ENCODE measurements at places on chromosomes 2 and 18. TPM values are rescaled to one million over a fixed set of nuclear protein-coding genes. Genes with fewer than 3 reads are reported as not detected.

DNA sequence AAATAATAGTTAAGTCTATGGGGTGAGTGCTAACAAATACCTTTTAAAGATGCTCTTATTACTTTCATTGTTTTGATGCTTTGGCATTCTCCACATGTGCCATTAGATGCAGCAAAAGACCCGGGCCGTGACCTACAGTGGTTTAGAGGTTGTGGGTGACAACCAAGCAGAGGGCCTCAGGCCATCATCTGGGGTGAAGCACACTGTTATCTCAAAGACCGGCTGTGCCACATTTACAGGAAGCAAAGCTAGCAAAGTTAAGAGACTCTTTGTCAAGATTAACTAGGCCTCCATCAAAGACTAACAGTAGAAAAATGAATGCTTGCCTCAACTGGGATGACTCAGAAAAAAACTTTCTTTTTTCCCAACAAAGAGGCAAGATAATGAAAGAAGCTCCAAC lies 695.3 kb downstream of the SATB2 start:
- DNase-seq: no peak

DNA sequence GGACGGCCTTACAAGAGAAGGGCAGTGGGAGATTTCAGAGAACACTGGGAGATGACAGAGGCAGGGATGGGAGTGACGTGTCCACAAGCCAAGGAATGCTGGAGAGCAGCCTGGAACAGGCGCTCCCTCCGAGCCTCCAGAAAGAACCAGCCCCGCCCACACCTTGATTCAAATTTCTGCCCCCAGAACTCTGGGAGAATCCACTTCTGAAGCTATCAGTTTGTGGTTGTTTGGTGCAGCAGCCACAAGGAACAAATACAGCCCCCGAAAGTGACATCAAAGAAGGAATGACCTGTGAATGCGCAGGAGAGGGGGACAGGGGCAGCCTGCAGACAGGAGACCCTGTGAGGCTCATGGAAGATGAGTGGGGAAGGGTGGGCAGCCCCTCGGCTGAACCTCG lies 67.3 kb downstream of the TWIST2 start:
- peak; percentile 48 for DNase-seq

DNA sequence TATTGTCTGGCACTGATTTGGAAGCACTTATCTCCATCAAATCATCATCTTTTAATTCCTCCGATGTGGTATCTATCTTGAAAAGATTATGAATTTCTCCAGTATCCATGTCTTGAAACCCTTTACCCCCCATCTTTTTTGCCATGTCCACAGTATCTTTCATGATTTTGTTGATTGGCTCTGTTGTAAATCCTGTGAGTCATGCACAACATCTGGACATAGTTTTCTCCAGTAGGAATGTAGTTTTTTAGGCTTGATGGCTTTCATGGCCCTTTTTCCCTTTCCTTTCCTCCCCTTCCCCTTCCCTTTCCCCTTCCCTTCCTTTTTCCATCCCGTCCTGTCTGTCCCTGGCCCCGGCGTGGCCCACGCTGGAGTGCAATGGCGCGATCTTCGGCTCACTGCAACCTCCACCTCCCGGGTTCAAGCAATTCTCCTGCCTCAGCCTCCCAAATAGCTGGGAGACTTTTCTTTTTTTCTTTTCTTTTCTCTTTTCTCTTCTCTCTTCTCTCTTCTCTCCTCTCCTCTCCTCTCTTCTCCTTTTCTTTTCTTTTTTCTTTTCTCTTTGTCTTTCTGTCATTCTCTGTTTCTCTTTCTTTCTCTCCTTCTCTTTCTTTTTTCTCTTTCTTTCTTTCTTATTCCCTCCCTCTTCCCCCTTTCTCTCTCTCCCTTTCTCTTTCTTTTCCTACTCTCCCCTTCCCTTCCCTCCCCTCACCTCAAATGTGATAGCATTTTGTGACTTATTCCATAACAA lies 18.4 kb upstream of the ZNF638 start:
- no peak for DNase-seq

DNA sequence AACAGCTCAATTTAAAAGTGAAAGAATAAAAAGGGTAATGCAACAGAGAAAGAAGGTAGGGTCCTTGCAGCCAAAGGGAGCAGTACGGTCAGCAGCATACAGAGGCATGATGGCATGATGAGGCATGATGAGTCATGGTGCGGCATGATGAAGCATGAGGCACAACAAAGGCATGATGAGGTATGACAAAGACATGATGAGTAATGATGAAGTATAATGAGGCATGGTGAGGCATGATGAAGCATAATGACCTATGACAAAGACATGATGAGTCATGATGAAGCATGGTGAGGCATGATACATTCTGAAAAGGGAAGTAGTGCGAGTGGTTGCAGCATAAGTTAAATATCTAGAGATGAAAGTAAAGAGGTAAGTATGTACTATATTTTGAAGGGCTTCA lies 673.2 kb downstream of the TMEM182 start:
- no peak for DNase-seq

GPR39 gene
- total RNA-seq: 0.66 TPM

GRCh38 chr18:43934781-43935471 lies 657.6 kb upstream of the SYT4 start:
- no peak for DNase-seq

- DNase-seq: no peak
These were observed 223.9 kb downstream of the CDCA7 start for GRCh38 chr2:173578404-173579107.

GRCh38 chr2:98483257-98483861 lies 38.7 kb downstream of the INPP4A start:
- DNase-seq: peak; percentile 36

- DNase-seq: peak; percentile 71
These were observed 118.0 kb upstream of the MSTN start for GRCh38 chr2:190180313-190181122.

DNA sequence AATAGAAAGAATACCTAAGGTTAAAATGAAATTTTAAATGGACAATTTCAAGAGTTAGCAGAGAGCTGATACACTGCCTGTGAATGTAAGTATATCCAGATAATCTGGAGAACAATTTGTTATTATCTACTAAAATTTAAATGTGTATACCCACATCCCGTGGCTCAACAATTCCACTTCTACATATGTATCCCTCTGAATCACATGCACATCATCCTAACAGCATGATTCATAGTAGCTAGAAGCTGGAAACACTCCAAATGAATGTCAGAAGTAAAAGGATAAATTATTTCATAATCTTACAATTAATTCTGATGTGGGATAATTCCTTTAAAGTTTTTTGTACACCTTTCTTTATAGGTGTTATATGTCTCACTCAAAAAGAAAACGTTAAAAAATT lies 87.9 kb downstream of the CNTNAP5 start:
- DNase-seq: no peak

GRCh38 chr2:62426154-62426912 lies 79.7 kb downstream of the TMEM17 start:
- no peak for DNase-seq

DNA sequence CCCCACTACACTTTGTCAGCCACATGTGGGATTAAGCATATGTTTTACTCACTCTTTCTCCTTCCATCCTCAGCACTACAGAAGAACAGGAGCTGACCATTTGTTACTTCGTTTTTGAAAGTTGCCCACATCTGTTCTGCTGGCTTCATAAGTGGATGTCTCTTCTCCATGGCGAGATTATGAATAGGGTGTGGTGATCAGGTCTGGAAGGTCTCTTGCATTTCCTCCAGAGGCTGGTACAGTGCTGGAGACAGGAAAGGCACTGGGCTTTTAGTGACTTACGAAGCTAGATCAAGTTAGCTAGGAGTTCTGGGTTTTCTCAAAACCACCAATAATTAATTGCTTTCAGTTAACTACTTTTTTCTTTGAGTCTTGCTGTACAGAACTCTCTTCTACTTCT lies 136.5 kb downstream of the AQP4 start:
- no peak for DNase-seq

DNA sequence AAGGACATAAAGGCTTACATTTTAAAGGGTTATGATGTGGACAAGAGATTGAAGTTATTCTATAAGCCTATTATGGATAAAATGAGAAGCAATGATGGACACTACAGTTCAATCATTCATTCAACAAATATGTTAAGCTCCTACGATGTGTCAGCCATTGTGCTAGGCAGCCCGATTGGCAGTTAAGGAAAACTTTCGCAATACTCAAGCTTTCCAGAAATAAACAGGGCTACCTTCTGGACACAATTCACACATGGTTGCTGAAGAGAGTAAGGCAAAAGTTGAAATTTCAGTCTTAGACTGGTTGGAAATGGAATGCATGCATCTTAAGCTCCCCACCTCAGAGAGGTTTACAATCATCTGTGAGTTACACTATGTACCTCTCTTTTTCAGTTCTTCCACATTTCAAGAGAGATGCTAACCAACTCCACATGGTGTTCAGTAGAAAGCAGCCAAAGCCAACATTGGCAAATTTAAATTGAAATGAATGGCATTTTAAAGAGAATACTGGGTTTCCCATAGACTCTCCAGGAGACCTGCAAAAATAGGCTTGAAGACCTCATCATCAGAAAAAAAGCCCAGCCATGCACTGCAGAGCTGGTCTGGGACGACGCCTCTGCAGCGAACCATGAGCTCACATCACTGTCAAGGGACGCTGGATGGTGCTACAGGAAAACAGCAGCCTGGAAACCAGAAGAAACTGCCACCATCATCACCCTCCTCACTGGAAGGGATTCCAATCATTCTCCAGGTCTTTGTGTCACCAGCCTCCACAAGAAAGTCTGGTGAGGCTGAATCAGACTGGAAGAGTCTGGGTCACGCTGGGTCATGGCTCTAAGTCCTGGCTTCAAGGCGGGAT lies 276.3 kb downstream of the AFF3 start:
- no peak for DNase-seq

DNA sequence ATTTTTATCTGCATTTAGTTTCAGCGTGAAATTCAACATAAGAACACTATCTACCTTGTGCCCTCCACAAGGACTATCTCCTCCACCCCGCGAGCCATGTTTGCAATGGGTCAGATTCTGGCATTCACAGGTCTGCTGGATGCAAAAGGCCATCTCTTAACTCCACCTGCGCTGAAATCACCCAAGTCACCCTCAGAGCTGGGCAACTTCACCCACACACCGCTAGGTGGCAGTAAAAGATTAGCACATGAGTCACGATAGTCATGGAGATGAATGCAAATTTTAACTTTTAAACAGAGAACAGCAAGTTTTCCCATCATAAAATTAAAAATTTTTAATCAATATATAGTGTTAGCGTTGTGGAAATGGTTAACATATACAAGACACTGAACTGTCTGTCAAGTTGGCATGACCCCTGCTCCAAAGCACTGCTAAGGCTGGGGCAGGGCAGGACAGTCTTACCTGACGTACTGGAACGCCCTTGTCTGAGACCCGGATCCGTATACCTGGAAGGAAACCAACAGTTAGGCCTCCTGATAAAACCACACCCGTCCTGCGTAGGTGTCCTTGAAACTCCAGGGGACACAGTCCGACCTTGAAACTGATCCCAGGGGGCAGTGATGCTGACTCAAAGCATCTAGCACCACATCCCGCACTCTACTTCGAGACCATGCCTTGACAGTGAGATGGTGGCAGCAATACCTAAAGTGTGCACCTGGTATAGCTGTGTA lies 89.6 kb downstream of the UXS1 start:
- no peak for DNase-seq

VWA3B gene
- not detected for total RNA-seq

TUBB8B gene
- not detected for total RNA-seq

DNA sequence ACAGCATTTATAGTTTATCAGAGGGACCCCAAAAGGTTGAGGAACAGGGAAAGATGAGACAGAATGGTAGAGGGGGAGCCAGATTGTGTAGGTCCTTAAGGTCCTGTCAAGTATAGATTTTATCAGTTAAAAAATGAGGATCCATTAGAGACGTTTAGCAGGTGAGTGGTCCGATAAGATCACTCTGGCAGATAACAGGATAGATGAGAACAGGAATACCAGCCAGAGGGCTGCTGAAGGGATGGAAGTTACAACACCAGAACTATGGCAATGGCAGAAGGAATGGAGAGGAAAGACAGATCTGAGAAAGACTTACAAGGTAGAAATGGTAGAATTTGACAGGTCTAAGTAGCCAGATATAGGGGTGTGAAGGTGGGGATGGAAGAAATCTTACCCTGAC lies 141.7 kb downstream of the CDH20 start:
- DNase-seq: no peak

GRCh38 chr18:37361335-37362157 lies 204.1 kb downstream of the CELF4 start:
- no peak for DNase-seq

- DNase-seq: peak; percentile 32
These were observed 22.1 kb upstream of the OTOS start for GRCh38 chr2:240162531-240162930.

DNA sequence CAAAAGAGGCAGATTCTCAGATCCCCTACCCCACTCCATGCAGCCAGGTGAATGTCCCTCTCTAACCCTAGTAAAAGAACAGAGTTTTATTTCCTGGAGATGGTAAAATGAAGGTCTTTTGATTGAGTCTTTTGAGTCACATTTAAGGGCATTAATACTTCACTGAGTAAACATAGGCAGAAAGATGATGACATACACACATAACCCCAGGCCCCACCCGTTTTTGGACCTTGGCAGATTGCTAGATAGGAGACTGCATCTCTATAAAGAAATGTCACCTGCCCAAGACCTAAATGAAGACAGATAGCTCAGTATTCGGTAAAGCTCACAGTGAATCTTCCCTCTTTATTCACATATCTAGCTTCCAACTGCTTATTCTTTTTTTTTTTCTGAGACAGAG lies 28.3 kb upstream of the PEX13 start:
- no peak for DNase-seq

CPO gene
- total RNA-seq: 0.95 TPM

GRCh38 chr2:120760446-120761135 lies 24.9 kb downstream of the GLI2 start:
- DNase-seq: peak; percentile 79

- no peak for DNase-seq
These were observed 91.1 kb downstream of the FMNL2 start for GRCh38 chr2:152425765-152426727.

DNA sequence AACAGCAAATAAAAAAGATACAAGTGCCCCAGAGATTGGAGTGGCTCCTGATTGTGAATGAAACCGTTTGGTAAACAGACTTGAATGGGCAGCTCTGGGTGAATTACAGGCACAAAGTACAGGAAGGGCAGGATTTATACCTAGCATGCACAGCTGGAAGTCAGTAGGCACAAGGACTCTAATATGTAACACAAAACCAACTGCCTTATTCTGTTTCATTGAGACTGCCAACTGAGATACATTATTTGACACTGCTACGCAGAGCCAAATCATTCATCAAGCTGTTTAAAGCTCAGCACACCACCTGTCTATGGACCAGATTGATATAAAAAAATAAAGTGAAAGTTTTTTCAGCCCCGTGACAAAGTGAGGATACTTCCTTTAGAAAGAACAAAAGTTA lies 541.2 kb downstream of the NUP35 start:
- no peak for DNase-seq

DNA sequence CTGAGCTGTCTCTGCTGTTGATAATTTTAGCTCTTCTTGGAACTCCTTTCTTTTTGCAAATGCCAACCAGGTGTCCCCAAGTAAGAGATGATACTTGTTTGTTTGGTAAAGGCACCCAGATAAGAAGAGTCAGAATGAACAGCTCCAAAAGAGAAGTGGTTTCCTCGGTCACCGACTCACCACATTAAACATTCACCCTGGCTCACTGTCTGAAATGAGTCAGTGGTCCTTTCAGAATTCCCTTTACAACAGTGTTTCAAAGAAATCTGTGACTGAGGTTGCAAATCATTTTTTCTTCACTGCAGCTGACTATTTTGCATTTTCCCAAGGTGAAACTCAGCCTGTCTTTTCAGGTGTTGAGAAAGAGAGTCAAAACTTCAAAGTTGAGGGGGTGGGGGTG lies 16.2 kb upstream of the CXCR4 start:
- no peak for DNase-seq

- DNase-seq: no peak
These were observed 463.3 kb downstream of the STK39 start for GRCh38 chr2:167784084-167784425.

LYG1 gene
- not detected for total RNA-seq

- no peak for DNase-seq
These were observed 218.3 kb downstream of the OTX1 start for GRCh38 chr2:63268946-63269345.

Data from sigmoid colon (tissue), 7 donors.